ENCODE measurements at places on chromosomes 4 and X.

DNA sequence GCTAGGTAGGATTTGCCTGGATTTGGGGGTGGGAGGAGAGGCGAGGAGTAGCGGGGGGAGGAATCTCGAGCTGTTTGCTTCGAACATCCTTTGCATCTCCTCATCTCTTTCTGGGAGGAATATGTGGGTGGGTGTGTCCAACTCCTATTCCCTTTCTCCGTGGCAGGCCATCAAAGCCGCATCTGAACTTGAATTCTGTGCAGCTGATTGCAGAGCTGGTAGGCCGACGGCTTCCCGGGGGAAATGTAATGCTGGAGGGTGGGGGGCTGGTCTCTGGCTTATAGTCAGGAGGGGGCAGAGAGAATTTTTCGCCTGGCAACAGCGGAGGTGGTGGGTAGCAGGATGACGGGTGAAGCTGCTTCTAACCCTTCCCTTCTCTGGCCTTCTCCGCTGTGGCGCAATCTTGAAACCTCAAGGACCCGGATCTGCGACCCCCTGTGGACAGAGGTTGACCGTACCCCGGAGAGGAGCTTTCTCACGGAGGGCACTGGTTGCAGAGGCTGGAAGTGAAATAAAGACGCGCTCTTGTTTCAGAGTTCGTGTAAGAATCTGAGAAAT is 628 bp downstream of the ZCCHC12 start:
- no peak for DNase-seq

GRCh38 chrX:39165185-39165584 is 363.9 kb downstream of the MID1IP1 start:
- DNase-seq = no peak

GRCh38 chr4:144705601-144706590 is 59.9 kb downstream of the HHIP start:
- DNase-seq = no peak

DNA sequence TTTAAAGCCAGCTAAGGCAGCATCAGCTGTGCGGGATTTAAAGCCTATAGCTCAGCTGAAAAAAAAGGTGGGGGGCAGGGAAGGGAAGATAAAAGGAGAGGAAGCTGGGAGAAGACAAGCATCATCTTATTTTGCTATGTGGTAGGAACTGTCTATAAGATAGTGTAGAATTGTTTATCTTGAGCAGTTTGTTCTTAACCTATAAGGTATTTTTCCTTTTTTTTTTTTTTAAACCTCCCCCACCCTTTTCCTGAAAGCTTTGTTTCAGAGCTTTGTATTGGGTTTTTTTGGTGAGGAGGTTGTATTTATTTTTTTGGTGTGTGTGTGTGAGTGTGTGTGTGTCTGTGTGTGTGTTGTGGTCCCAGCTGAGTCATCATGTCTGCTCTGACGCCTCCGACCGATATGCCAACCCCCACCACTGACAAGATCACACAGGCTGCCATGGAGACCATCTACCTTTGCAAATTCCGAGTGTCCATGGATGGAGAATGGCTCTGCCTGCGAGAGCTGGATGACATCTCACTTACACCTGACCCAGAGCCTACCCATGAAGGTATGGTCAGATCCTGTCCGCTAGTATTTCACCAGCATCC is 531 bp downstream of the RUFY3 start:
- DNase-seq = no peak

GRCh38 chr4:13641084-13641483 is 13.6 kb upstream of the BOD1L1 start:
- no peak for DNase-seq

DNA sequence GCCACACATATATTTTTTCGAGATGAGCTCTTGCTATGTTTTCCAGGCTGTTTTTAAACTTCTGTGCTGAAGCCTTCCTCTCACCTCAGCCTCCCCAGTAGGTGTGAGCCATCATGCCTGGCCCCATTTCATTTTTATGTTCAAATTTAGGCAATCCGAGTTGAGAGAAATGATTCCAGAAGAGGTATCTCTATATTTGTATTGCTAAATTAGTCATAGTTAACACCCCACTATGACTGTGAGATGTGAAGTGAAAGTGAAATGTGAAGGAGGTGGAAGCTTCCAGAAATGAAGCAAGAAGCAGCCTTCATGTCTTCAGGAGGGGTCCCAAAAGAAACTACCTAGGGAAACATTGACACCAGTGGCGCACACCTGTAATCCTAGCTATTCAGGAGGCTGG is 17.7 kb downstream of the APELA start:
- no peak for DNase-seq

GRCh38 chr4:2292646-2293108 is 30.8 kb upstream of the MXD4 start:
- DNase-seq = peak; percentile 29

- no peak for DNase-seq
These were observed 64.2 kb upstream of the MAP3K15 start for GRCh38 chrX:19579485-19579884.

DNA sequence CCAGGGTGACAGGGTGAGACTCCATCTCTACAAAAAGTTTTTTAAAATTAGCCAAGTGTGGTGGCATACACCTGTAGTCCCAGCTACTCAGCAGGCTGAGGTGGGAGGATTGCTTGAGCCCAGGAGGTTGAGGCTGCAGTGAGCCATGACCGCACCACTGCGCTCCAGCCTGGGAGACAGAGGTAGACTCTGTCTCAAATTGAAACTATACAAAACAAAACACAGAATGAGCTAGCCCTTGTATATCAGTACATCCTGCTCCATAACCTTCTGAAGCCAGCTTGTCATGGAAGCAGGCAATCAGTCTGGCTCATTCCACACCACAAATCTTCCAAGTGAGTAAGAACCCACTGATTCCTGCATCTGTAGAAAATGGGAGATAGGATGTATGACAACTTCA is 49.0 kb downstream of the CD99L2 start:
- no peak for DNase-seq

DNA sequence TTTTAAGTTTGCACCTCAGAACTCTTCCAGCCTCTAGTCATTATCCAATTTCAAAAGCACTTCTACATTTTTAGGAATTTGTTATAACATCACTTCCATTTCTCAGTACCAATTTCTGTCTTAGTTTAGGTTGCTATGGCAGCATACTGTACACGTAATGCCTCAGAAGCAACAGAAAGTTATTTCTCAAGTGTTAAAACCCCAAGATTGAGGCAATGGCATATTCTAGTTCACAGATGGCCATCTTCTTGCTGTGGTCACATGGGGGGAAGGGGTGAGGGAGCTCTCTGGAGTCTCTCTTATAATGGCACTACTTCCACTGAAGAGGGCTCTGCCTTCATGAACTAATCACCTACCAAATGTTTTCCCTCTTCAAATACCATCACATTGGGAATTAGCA is 220.3 kb upstream of the CTSO start:
- no peak for DNase-seq

DNA sequence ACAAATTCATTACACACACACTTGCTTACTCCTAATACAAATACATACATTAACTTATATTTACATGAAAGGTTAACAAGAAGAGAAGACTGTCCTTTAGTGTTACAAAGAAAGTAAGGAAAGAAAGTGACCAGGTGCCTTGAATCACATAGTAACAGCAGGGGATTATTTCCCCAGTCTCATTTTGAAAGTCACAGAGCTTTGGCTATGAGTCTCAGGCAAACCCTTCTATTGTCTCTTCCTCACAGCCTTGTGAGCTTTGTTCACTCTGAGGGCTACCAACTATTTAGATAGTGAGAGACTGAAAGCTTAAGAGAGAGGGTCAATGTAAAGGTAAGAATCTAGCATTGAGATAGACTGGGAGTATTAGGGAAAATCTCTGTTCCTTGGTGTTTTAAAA is 161.6 kb downstream of the NPNT start:
- DNase-seq = no peak

DNA sequence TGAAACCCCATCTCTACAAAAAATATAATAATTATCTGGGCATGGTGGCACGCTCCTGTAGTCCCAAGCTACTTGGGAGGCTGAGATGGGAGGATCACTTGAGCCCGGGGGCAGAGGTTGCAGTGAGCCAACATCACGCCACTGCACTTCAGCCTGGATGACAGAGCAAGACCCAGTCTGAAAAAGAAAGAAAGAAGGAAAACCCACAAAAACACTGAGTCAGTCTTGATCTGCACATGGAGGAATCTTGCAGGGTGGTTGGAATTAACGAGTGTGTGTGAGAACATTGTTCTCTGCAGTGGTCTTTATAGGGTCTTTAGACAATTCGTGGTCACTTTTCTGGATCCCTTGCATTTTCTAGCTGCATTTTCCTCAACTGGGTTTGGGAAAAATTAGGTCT is 23.2 kb downstream of the ADD1 start:
- DNase-seq = no peak

- DNase-seq = no peak
These were observed 154.7 kb upstream of the STX18 start for GRCh38 chr4:4696530-4696929.

- DNase-seq = peak; percentile 72
These were observed 134.7 kb downstream of the KLF8 start for GRCh38 chrX:56366901-56367300.

DNA sequence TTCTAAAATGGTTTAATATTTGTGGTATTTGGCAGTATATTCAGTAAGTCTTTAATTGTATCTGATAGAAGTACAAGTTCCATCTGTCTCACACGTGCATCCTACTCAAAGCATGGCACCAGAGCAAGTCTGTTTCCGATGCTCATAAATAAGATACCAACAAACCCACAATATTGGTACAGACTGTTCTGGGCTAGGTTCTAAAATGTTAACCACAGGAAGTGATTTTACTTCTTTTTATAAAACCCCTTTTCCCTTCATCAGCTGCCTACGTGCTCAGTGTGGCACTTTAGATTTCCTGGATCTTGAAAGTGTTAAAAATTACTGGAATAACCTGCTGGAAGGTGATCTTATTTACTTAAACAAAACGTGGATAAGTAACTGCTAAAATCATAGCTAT is 165.1 kb downstream of the CFAP299 start:
- DNase-seq = no peak
